ENCODE measurements at places on chromosomes 1 and 21. TPM values are rescaled to one million over a fixed set of nuclear protein-coding genes. Genes with fewer than 3 reads are reported as not detected.

- DNase-seq, result no peak
These were observed 175.8 kb upstream of the NFIA start for GRCh38 chr1:60906526-60906925.

- DNase-seq, result no peak
These were observed 326.5 kb upstream of the SGIP1 start for GRCh38 chr1:66207484-66207883.

- DNase-seq, result no peak
These were observed 2.3 kb downstream of the RSBN1 start for GRCh38 chr1:113809670-113810602.

GRCh38 chr1:4768553-4768952, 114.1 kb downstream of the AJAP1 start:
- DNase-seq, result no peak

DNA sequence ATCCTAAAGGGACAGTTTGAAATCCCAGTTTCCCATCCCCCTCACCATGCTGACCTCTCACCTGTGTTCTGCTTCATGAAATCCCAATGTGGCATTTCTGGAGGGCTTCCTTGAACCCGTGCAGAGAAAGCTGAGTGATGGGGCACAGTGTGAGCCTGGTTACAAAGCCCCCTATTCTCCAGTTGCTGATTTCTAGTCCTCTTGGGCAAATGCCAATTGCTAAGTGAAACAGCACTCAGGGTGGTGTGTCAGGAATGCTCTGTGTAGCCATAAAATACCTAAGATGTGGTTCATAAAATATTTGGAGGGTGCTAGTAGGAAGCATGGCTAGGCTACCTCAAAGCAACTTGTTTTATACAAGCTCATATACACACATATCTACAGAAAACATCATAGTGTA, 32.0 kb downstream of the SUSD4 start:
- no peak for DNase-seq

GRCh38 chr1:17016317-17016661, 4.6 kb upstream of the ATP13A2 start:
- no peak for DNase-seq

DNA sequence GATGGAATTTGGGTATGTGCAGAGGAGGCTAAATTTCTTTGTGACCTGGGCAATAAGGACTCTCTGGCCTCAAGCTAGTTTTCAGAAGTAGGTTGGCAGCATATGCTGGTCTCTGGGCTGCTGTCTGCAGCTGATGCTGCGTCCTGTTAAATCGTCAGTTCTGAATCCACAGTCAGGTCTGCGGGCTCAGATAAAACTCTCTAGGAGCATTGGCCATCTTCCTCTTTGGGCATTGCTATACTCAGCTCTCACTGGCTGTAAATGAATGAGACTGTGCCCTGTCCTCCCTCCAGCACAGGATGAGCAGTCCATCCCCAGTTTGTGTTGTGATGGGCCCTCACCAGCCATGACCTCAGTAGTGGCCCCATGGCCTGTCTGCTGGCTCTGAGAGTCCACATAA, 272.6 kb downstream of the LRRC40 start:
- DNase-seq, result no peak

DNA sequence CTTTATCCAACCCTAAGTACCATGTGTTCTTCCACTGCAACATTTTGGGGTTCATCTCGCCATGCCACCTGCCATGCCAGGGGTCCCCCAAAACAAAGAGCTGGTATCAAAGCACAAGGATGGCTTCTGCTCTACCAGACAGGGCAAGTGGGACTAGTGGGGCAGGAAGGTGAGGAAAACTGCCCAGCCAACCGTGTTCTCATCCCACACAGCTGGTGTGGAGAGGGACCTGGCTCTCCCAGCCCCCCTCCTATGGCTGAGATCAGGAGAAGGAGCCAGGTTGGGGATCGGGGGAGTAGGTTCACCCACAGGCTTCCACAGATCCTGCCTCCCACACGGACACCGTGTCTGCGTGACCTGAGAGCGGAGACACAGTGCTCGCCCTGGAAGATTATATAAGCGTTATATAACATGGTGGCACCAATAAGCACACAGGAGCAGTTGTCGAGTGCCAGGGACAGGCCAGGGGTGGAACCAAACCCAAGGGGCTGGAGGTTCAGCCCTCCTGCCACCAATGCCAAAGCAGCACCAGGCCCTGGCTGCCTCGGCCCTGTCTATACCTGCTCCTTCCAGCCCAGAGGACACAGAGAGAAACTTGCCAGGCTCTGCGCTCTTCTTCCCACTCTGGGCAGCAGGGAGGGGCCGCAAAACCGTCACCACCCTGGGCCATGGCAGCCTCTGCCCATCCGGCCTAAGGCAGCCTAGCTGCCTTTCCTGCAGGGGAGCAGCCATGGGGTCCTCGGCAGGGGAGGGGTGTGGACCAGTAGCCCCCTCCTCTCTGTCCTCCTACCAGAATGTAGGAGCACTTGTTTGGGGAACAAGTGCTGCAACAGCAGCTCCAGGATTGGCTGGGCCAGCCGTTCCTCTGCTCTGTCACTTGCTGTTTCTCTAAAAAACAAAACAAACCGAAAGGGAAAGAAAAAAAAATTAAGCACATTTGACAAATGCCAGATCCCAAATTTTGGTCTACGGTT, 43.5 kb downstream of the CD34 start:
- peak; percentile 63 for DNase-seq

- DNase-seq, result no peak
These were observed 76.3 kb downstream of the TOMM20 start for GRCh38 chr1:235052067-235053008.

DNA sequence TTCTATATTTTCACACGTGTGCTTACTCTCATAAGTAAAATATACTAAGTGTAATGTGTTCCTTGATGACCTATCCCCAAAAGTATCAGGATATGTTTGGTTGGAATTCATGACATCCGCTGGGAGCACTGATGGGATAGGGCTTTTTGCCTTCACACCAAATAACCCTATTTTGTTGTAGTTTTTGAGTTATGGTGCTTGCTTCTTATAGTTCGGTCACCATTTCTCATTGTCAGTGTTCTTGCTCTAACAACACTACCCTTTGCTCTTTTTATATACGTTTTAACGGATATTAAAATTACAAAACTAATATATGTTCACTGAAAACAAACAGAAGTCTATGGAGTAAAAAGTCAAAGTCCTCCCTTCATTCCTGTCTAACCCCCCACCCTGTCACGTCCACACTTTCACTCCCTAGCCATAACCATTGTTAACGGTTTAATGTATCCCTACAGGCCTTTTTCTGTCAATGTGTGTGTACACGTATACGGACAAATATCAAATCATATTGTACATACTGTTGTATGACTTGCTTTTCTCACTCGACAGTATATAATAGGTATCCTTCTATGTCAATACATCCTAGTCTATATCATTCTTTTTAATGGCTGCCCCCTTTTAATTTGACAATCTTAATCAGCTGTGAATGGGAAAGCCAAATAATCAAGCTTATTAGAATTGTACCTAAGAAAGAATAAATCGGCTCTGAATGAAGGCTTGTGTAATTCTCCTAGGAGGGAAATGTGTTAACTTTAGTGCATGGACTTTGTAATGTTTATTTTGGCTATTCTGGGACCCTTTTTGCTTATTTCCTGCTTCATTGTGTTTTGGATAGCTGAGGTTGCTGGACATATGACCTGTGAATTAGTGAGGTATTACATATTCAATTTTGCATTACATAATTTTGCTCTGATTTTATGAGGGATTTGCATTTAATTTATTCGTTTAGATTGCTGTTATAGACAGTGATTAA, 3.5 kb upstream of the RNF220 start:
- DNase-seq, result no peak

GRCh38 chr1:103074224-103074623, 34.1 kb downstream of the COL11A1 start:
- DNase-seq, result no peak

- DNase-seq, result no peak
These were observed 7.6 kb upstream of the INPP5B start for GRCh38 chr1:37954316-37954971.

GRCh38 chr1:118949315-118949714, 38.8 kb downstream of the TBX15 start:
- DNase-seq, result no peak

DNA sequence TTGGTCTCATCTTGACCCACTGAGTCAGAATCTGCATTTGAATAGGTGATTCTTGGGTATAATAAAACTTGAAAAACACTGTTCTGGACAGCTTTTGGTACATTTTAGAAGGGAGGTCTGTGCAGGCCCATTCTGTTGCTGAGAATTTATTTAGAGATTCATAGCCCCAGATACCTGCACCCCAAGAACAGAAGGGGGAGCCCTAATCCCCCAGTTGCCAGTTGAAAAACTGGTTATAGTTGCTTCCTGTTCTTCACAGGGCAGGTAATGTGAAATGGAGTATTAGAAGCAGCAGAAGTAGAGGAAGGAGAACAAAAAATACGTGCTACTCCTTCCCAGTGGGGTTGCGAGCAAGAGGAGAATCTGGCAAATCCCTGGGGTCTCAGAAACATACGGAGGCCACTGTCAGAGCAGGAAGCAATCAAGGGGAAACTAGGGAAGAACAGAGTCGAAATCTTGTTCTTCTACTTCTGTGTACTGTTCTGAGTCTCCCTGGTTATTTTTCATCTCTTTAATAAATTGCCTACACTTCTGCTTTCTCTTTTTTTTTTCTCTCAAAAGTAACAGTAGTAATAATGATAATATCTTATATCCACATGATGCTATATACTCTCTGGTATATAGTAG, 4.6 kb upstream of the CLCA2 start:
- DNase-seq, result no peak

- DNase-seq, result peak; percentile 4
These were observed 45.7 kb downstream of the WNT9A start for GRCh38 chr1:227901906-227902640.

- DNase-seq, result no peak
These were observed 126.4 kb downstream of the CLIC6 start for GRCh38 chr21:34795175-34795547.

DNA sequence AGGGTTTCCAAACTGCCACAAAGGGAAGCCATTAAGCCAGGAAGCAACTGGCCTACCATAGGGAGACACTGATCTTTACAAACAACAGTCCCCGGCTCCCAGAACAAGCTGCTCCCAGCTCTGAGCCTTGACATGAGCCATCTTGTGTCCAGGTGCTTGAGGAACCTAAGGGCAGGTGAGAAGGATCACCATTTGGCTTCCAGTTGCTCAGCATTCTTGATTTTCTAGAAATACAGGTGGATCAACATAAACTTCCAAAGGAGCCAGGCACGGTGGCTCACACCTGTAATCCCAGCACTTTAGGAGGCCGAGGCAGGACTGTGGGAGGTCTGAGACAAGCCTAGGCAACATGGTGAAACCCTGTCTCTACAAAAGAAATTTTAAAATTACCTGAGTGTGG, 21.6 kb downstream of the ZBTB17 start:
- no peak for DNase-seq

GRCh38 chr1:215606564-215607168, 39.6 kb downstream of the KCTD3 start:
- no peak for DNase-seq

- DNase-seq, result no peak
These were observed 10.1 kb downstream of the CFAP45 start for GRCh38 chr1:159889821-159890252.

GRCh38 chr1:201363467-201363866, 14.0 kb downstream of the TNNT2 start:
- DNase-seq, result peak; percentile 7

- no peak for DNase-seq
These were observed 20.5 kb downstream of the WLS start for GRCh38 chr1:68211761-68212380.

DNA sequence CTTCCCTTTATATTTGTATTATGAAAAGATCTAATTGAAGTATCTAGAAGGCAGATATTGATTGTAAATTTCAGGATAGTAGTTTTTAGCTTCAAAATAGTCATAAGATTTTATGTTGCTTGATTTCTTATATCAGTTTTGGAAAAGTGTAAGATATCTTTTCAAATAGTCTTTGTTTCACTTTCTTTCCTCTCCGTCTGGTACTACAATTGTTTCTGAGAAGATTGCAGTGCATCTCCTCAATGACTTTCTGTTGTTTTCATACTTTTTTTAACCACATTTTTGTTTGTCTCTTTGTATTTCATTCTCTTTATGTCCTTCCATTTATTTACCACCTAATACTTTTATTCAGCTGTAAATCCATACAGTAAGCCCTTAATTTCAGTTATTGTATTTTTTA, 964.6 kb upstream of the B3GALT2 start:
- no peak for DNase-seq

DNA sequence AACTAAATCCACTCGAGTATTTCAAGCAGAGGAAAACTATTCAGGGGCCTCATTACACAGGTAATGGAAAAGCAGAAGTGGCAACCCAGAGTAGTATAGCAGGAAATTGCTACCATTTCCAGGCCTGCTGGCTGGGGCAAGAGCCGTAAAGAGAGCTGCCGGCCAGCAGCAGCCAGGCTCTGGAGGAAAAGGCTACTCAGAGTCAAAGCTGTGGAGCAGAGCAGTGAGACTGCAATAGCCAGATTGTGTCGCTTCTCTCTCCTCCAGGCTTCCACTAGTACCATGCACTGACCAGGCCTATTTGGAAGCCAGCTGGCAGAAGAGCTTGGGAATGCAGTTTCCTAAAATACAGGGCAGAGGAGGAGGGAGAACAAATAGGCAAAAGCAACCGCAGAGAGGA, 155.5 kb downstream of the OMA1 start:
- DNase-seq, result peak; percentile 20

DNA sequence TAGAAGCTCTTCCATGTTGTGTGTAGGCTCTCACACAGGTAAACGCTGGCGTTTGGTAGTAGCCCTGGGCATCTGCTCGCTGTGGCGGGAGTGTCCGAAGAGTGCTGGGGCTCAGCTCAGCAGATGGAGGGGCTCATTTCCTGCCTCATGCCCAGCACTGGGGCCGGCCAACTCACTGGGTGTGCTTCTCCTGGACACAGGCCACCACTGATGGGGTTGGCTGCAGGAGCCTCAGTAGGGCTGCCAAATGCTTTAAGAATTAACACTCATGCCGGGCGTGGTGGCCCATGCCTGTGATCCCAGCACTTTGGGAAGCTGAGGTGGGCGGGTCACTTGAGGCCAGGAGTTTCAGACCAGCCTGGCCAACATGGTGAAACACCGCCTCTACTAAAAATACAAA, 20.9 kb downstream of the UQCRHL start:
- DNase-seq, result no peak

GRCh38 chr1:23018661-23019093, 591 bp upstream of the KDM1A start:
- DNase-seq, result no peak

- no peak for DNase-seq
These were observed 2.4 kb downstream of the MAB21L3 start for GRCh38 chr1:116113615-116114014.

Gene OR2W3
- not detected for total RNA-seq

Gene BRDT
- total RNA-seq, result not detected

Gene KLHL21
- 83.7 TPM for total RNA-seq

Gene FCGR2B
- total RNA-seq, result 9.7 TPM

Gene ESRRG
- 58.5 TPM for total RNA-seq

Gene ABCB10
- 9.3 TPM for total RNA-seq

Gene TNFRSF14
- 13.7 TPM for total RNA-seq

Gene CAMTA1
- 160 TPM for total RNA-seq

Gene GOLT1A
- not detected for total RNA-seq

Gene NUDT4B
- not detected for total RNA-seq

Gene HES5
- 0.63 TPM for total RNA-seq

Gene ACKR1
- total RNA-seq, result 10.9 TPM

Gene TBX15
- total RNA-seq, result 0.63 TPM
